ENCODE measurements at places on chromosomes 6 and 20.

DNA sequence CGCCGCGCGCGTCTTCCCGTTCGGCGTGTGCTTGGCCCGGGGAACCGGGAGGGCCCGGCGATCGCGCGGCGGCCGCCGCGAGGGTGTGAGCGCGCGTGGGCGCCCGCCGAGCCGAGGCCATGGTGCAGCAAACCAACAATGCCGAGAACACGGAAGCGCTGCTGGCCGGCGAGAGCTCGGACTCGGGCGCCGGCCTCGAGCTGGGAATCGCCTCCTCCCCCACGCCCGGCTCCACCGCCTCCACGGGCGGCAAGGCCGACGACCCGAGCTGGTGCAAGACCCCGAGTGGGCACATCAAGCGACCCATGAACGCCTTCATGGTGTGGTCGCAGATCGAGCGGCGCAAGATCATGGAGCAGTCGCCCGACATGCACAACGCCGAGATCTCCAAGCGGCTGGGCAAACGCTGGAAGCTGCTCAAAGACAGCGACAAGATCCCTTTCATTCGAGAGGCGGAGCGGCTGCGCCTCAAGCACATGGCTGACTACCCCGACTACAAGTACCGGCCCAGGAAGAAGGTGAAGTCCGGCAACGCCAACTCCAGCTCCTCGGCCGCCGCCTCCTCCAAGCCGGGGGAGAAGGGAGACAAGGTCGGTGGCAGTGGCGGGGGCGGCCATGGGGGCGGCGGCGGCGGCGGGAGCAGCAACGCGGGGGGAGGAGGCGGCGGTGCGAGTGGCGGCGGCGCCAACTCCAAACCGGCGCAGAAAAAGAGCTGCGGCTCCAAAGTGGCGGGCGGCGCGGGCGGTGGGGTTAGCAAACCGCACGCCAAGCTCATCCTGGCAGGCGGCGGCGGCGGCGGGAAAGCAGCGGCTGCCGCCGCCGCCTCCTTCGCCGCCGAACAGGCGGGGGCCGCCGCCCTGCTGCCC lies 1.1 kb downstream of the SOX4 start:
- peak; percentile 81 for DNase-seq

DNA sequence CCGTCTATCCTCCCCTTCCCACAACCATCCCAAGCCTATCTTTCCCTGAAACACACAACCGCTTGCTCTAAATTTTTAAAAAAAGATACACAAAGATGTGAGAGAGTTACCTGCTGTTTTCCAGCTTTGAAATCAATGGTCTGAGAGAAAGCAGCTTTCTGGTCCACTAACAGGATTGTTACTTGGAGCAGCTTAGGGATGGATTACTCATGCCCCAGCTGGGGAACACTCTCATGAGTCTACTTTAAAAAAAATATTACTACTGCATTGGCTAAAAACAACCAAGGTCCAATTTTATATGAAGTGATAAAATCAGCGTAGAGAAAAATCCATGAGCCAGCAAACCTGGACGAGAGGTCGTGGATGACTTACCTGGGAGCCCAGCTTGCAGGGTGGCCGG lies 29.6 kb upstream of the FOXC1 start:
- no peak for DNase-seq

GRCh38 chr6:89479897-89480296 lies 46.9 kb downstream of the ANKRD6 start:
- no peak for DNase-seq

DNA sequence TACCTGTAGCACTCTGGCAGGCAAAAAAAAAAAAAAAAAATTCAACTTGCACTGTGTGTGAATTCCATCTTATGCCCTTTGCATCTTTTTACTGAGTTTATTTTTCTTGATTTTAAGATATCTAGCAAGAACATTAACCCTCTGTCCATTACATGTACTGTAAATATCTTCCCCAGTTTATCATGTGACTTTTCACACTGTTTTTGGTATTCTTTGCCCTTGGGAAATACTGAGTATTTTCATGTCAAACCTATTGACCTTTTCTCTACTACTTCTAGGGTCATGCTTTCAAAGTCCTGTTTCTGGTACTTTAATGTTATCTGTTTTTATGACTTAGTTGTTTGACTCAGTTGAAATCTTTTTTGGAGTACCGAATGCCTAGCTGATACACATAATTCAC lies 843 bp upstream of the HUS1B start:
- no peak for DNase-seq

GRCh38 chr6:84273048-84273809 lies 45.8 kb upstream of the CEP162 start:
- DNase-seq: no peak

GRCh38 chr6:154161689-154162088 lies 122.6 kb downstream of the OPRM1 start:
- DNase-seq: no peak

- no peak for DNase-seq
These were observed 28.8 kb upstream of the MYLK2 start for GRCh38 chr20:31790401-31790800.

- no peak for DNase-seq
These were observed 213.7 kb downstream of the ANKRD60 start for GRCh38 chr20:58014628-58015315.

- no peak for DNase-seq
These were observed 51.1 kb downstream of the GTF2H5 start for GRCh38 chr6:158219228-158219627.

DNA sequence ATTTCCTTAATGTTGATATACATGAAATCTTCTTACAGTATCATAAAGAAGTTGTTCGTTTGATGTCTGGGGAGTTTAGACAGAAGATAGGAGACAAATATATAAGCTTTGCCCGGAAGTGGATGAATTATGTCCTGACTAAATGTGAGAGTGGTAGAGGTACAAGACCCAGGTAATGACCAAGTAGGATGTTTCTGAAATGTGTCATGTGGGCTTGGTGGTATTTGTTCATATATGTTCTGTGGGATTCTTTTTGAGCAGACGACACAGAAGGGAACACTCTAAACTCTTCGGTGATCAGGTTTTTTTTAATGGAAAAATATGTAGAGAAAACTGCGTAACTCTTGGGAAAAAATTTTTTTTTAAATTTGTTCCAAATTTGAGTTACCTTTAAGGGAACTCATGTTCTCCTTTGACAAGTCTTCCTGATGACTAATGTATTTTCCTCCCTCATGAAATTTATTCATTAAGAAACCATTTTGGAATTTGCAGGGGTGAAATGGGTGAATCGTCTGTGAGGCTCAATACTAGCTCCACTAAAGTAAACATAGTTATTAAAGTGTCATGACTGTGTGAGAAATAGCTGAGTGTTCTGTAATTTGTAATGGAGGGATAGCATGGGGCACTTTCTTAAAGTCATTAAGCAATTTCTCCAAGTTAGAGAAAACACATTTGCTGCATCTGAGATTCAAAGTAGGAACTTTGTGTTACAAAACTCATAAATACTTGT lies 100.6 kb downstream of the MAP3K4 start:
- no peak for DNase-seq

DNA sequence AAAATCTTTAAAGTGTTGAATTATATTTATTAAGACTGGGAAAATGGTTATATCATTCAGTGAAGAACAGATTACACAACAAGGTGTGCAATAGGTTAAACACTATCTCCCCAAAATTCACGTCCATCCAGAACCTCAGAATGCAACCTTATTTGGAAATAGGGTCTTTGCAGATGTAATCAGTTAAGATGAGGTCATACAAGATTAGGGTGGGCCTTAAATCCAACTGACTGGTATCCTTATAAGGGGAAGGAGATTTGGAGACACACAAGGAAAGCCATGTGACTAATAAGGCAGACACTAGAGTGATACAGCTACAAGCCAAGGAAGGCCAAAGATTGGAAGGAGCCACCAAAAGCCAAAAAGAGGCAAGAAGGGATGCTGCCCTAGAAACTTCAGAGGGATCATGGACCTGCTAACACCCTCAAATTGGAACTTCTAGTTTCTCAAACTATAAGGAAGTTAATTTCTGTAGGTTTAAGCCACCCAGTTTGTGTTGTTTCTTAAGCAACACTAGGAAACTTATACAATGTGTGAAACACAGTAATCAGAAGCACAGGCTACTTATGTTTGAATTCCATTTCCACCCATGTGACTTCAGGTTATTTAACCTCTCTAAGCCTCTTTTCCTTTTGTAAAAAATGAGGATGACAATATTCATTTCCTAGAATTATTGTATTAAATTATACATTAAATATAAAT lies 16.9 kb downstream of the ILRUN start:
- no peak for DNase-seq

GRCh38 chr6:21522797-21523456 lies 70.6 kb upstream of the SOX4 start:
- no peak for DNase-seq

DNA sequence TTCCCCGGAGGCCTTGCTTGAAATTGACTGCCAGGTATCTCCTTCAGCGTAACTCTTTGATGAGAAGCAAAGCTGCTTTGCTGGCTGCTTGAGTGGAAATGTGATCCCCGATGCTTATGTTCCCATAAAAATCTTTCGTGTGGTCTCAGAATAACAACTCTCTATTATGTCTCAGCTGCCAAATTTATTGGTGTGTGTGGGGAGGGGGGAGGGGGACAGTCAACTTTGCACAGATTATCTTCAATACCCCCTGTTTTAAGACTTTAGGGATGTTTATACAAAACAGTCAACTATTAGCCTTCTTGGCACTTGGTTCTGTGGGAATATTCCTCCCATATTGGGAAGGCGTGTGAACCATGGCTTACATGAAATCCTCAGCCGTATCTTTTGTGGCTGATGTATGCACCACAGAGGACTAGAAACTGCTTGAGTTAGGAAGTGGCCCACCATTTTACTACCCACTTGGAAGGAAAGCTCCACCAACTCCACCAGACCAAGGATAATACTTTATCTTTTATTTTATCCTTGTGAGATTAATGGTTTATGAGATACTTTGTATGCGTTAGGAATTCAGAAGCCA lies 101.5 kb upstream of the SLC24A3 start:
- DNase-seq: no peak

- DNase-seq: no peak
These were observed 48.6 kb upstream of the NAA20 start for GRCh38 chr20:19968466-19969073.

DNA sequence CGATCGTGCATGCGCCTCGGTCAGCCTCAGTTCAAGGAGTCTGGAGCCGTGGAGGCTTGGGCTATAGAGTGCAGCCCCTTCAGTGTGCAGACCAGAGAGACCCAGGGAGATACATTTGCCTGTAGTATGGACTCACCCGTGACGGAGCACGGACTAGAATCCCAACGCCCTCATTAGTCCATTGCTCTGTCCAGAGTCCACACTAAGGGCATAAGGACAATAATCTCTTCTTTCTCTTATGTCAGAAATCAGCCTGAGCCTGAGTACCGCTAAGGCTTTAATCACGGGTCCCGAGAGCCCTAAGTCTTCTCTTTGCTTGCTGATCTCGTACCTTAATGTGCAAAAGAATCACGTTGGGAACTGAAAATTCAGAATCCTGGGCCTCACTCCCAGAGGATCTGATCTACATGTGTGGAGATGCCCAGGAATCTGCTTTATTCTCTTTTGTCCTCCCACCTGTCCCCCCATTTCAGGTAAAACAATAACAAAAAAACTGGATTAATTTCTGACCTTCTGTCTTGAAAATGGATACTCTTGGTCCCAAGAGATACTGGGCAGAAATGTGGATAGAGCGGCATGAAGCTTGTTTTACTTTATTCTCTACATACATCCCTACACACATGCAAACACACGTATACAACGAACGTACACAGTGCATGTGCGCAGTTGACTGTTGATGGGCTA lies 671 bp downstream of the BPHL start:
- no peak for DNase-seq

DNA sequence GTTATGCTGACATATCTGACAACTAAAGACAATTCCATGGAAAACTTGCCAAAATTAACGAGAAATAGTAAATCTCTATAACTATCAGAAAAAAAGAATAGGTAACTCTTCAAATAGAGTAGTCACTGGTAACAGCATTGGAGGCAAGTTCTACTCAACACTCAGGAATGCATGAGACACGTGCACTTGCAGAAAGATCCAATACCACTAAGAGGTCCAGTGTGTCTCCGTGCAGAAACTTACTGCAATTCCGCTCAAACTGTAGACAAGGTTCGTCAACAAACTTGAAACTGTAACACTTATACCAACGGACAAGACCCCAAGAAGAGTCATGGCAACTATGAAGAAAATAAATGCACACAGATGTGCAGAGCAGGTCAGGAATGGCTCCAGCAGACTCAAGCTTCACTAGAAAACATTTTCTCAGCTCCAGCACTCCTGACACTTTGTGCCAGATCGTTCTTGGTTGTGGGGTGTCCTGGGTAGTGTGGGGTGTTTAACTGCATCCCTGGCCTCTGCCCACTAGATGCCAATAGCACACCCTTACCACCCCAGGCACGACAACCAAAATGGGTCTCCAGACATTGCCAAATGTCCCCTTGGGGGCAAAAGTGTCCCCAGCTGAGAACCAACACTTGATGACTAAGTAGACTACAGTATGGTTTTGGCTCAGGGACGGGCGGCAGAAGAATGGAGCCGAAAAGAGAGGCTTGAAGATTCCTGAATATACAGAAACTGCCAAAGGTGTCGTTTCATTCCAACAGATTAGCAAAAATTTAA lies 134.8 kb downstream of the DTNBP1 start:
- DNase-seq: peak; percentile 38

DNA sequence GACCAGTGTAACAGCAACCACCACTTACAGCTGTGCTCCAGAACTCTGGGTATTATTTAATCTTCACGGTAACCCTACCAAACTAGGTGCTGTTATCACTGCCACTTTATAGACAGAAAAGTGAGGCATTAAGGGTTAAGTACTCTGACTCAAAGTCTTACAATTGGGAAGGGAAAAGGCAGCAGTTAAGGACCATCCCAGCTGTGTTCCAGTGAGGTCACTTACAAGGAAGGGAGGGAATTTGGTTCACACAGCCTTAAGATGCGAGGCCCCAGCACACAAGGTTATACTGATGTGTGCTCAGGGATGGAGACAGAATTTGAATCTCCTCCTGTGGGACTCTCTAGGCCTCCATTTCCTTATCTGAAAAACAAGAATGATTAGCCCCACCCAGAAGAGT lies 46.7 kb downstream of the TRERF1 start:
- DNase-seq: peak; percentile 47

DNA sequence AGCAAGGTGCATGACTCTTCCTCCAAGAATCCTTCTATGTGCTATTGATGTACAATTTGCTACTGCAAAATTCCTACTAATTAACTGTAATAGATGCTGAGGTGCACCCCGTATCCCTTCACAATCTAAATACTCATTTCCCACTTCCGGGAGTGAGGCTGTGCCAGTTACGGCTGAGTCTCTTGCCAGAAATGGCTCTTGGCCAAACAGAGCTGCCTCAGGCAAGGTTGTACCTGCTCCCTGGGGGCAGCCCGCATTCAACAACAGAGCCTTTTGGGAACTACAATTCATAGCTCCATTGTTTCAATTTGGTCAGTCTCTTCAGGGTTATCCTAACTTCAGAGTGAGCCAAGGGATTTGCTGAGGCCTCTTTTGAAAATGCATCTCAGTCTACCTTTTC lies 789.8 kb upstream of the MAP3K7 start:
- no peak for DNase-seq

GRCh38 chr20:11582060-11582459 lies 335.6 kb upstream of the BTBD3 start:
- DNase-seq: no peak

Measured in activated CD8-positive, alpha-beta memory T cell treated with anti-CD3 and anti-CD28 coated beads for 24 hours (primary cell).